ENCODE measurements at places on chromosomes 2 and 18. TPM values are rescaled to one million over a fixed set of nuclear protein-coding genes. Genes with fewer than 3 reads are reported as not detected.

The HOXD13 gene
- total RNA-seq, result not detected

The CGREF1 gene
- total RNA-seq, result 4.1 TPM

The SPAG16 gene
- 19.7 TPM for total RNA-seq

The MEP1B gene
- total RNA-seq, result not detected

The SNORC gene
- 0.62 TPM for total RNA-seq

The CRYGC gene
- total RNA-seq, result not detected

The MC4R gene
- total RNA-seq, result not detected

The TDRD15 gene
- 0.07 TPM for total RNA-seq

The DSC3 gene
- 2.1 TPM for total RNA-seq

The CCDC88A gene
- 134 TPM for total RNA-seq
